ENCODE measurements at places on chromosomes 6 and 20.

GRCh38 chr6:150745896-150746295 is 119.6 kb upstream of the MTHFD1L start:
- DNase-seq: no peak

GRCh38 chr20:32155017-32155981 is 45.8 kb downstream of the TM9SF4 start:
- DNase-seq: peak; percentile 99

- no peak for DNase-seq
Observed at GRCh38 chr6:33885132-33886057, 81.6 kb upstream of the MLN start.

DNA sequence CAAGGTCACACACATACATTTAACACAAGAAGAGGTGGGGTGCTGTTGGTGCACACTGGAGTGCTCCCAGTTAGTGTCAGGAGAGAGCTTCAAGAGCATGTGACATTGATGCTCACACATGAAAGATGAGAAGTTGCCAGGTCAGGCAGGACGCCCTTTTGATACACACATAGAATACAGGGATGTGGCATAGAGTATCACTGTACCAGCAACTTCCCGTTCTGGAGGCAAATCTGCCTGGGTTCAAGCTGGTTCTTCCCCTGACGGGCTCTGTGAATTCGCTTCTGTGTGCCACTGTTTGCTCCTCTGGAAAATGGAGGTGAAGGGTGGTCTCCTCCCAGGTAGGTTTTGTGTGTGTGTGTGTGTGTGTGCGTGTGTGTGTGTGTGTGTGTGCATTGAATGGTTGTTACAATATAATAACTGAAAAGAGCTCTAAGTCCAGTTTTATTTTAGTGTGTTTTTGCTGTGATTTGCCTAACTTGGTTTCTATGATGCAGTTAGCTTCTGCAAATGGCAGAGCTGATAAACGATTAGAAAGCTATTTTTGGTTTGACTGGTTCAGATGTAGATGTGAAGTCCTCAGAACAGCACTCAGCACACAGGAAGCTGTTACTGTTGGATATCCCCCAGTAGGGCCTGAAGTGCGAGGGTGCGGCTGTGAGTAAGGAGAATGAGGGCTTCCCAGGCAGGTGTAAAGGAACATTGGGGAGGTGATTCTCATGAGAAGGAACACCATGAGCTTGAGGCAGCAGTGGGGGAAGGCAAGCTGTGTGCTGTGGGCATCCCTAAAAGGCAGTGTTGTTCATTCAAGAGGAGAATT is 53.4 kb downstream of the HIVEP1 start:
- no peak for DNase-seq

GRCh38 chr6:33777398-33778388 is 11.2 kb downstream of the LEMD2 start:
- no peak for DNase-seq

Measured in CD14-positive monocyte (primary cell).